Stimulated activated CD8-positive, alpha-beta memory T cell treated with anti-CD3 and anti-CD28 coated beads, Interleukin-4, amount 100 ng/mL, for 4 hours (primary cell): ENCODE measurements at places on chromosomes 12 and 14.

DNA sequence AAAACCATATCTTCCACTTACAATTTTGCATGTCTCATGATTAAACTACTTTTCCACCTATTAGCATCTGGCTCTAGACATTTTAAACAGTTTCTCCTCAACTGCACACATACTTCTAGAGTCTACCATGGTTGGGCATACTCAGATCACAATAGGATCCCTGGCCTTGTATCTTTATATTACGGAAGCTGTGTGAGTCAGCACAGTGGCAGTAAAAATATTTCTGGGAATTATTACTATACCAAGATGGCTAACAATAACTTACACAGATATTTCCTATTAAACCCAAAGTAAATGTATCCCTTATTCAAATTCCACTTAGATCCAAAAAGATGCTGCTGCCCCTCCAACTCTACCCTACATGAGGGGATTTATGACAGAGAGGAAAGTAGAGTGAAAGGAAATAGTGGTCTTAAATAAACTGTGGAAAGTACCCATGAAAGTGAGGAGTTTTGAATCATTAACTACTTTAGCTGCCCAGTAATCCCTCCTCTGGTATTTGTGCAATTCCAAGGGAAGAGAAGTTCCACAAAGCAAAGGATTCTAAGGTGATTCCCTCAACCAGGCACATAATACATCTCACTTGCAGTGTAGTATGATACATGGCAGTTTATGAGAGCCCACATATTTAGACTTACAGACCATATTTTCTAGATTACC is 14.0 kb upstream of the CPSF6 start:
- DNase-seq, result no peak

- no peak for DNase-seq
Observed at GRCh38 chr12:91743280-91743679, 402.4 kb downstream of the BTG1 start.

- DNase-seq, result peak; percentile 59
Observed at GRCh38 chr12:8108808-8109398, 14.5 kb upstream of the CLEC4A start.

DNA sequence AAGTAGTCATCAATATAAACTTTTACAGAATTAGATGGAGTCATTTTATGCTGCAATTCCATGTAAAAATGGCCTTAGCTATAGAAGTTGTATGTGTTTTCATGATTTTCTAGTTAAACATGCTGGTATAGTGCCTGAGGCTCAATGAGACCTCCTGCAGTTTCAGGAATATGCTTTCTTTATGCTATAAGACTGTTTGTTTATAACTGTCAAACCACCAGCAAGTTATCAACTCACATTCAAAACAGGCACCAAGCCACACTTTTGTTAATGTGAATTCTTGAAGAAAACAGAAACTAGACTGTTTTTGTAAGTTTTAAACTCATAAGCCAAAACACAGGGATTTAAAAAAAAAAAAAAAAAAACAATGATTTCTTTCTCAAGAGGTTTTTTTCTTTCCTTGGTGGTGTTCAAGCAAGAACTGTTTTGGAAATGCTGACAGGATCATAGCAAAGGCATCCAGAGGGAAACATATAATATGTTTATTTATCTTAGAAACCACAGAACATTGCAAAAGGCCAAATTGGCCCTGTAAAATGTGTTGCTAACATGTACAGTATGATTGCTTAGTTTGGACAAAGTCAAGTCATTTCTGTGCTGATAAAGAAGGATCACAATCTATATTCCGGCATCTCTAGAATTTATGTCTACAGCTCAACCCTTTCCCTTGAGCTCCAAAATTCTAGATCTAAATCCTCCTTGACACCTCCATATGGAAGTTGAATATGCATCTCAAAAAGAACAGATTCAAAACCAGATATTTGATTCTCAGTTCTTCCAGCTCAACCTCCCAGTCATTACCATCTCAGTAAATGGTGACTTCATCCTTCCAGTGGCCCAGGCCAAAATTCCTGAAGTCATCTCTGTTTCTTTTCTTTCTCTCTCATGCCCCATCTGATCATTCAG is 29.0 kb upstream of the LUM start:
- no peak for DNase-seq

- DNase-seq, result no peak
Observed at GRCh38 chr14:80239631-80240030, 28.3 kb upstream of the DIO2 start.

DNA sequence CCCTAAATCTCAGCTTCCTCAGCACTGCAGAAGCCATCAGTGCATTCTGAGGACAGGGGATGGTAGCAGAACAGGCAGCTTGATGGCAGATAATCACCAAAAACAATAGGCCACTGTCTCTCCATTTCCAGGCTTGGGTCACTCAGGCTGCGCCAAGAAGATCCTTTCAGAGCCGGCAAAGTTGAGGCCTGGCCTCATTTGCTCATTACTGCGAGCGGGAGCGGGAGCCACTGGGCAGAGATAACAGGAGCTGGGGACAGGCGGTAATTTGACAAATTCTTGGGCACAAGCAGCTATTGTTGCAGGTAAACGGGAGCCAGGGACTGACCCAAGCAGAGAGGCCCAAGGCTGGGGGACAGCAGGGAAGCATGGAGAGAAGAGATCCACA is 2.1 kb downstream of the MSI1 start:
- DNase-seq, result no peak

DNA sequence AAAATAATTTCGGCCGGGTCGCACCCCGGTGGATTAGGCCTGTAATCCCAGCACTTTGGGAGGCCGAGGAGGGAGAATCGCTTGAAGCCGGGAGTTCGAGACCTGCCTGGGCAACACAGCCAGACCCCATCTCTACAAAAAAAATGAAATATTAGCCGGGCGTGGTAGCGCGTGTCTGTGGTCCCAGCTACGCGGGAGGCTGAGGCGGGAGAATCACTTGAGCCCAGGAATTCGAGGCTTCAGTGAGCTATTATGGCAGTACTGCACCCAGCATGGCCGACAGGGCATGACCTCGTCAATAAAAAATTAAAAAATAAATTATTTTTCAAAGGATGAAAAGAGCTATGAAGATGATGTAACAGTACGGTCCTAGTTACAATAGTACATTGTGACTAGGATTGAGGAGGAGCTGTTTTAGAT is 523 bp downstream of the GTF2H3 start:
- DNase-seq, result no peak

- no peak for DNase-seq
Observed at GRCh38 chr12:51994959-51995358, 11.8 kb upstream of the TAMALIN start.

- DNase-seq, result no peak
Observed at GRCh38 chr12:49818241-49818895, 9.8 kb downstream of the NCKAP5L start.

DNA sequence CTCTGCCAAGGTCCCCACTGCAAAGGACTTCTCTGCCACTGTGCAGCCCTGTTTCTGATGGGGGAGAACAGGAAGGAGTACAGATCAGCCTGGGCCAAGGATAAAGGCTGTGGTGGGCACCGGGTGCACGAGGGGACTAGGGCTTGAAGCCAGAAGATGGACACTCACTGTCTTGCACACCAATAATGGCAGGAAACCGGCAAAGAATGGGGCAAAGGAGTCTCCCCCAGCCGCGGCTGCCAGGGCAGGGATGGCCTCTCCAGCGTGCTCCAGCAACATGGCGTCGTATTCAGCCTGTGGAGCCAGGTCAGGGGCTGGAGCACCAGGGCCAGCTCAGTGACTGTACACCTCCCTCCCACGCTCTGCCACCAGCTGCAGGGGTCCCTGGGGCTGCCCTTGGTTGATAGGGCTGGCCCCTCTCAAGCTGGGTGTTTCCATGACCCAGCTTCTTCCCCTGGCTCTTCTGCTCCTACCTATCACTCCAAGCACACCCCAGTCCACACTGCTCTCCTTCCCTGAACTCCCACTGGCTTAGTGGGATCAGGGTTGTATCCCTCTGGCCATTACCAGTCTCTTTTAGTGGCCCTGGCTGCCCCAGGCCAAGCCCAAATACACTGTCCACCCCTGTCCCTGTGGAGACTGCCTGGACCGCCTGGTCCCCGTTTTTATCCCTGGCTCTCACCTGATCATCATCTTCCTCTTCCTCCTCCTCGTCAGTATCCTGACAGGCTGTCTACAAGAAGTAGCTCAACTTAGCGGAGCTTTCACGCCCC is 6.3 kb downstream of the IPO4 start:
- DNase-seq, result no peak

- DNase-seq, result no peak
Observed at GRCh38 chr12:70756791-70757190, 119.6 kb upstream of the PTPRB start.

DNA sequence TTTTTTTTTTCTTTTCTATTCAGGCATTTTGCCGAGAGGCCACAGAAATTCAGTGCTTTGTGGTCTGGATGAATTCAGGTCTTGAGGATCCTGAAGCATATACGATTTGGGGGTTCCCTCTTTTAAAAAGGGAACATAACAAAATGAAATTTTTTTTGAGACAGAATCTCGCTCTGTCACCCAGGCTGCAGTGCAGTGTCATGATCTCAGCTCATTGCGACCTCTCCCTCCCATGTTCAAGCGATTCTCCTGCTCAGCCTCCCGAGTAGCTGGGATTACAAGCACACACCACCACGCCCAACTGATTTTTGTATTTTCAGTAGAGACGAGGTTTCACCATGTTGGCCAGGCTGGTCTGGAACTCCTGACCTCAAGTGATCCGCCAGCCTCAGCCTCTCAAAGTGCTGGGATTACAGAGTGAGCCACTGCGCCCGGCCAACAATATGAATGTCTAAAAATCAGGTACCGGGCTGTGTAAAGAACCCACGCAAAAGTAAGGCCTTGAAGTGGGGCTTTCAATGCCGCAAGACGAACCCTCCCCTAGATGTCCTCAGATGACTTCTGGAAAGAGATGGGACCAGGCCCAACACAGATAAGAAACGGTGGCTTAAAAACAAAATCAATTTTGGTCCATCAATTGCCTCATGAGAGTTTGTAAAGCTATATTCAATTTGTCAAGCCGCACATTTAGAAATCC is 30.0 kb downstream of the TESC start:
- no peak for DNase-seq

- DNase-seq, result no peak
Observed at GRCh38 chr14:91331721-91332120, 85.9 kb downstream of the CCDC88C start.

GRCh38 chr14:41606532-41607303 is at the start of gene LRFN5:
TSS of gene LRFN5 (plus strand) at chr14:41606876.
- DNase-seq, result no peak

GRCh38 chr12:42933461-42934081 is 344.0 kb upstream of the PRICKLE1 start:
- no peak for DNase-seq

- no peak for DNase-seq
Observed at GRCh38 chr14:76918256-76918781, 92.1 kb downstream of the LRRC74A start.

DNA sequence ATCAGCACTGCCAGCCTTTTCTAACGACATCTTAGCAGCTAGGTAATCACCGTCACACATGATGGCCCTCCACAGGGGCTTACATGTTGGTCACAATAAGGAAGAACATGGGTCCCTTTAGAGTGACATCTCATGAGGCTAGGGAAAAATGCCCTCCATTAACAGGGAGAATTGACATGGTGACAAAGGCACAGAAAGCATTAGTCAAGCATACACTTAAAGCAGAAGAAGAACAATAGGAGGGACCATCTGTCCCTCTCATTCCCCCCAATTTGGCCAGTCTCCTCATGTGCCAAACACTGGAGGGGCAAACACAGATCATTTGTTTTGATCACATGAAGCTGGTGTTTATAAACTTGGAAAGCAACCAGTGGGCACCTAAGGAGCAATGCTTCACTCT is 78.0 kb downstream of the GRIP1 start:
- no peak for DNase-seq

DNA sequence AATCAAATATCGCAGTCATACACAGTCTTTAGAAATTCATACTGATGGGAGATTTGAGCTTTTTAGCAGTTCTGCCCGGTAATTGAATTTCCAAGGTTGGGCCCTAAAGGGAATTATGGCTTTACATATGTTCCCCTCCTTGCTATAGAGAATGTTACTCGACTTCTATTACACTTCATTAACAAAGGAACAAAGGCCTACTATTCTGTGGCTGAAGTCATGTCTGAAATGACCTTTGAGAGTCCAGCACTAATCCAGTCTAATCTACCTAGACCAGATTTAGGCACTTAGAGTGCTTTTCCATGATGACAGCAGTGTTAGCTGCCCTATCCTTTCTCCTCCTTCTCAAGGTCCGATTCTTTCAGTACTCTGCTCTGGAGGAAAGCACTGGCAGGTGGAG is 305.3 kb downstream of the MED13L start:
- DNase-seq, result no peak

DNA sequence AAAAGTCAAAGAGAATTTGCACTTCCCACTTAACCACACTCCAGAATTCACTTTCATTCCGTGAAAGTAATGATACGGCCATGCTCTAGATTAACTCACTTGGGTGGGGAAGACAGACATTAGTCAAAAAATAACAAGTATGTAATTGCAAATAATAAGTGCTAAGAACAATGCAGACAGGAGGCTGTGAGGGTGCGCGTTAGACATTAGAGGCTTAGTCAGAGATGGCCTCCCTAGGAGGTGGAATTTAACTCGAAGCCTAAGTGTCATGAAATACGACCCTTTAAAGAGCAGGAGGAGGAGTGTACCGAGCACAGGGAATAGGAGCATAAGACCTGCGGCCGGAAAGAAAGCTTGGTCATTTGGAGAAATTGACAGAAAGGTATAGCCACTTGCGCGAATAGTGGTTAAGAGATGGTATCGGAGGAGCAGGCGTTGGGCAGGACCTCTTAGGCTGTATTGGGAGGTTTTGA is 628 bp downstream of the SNRPF start:
- DNase-seq, result no peak

DNA sequence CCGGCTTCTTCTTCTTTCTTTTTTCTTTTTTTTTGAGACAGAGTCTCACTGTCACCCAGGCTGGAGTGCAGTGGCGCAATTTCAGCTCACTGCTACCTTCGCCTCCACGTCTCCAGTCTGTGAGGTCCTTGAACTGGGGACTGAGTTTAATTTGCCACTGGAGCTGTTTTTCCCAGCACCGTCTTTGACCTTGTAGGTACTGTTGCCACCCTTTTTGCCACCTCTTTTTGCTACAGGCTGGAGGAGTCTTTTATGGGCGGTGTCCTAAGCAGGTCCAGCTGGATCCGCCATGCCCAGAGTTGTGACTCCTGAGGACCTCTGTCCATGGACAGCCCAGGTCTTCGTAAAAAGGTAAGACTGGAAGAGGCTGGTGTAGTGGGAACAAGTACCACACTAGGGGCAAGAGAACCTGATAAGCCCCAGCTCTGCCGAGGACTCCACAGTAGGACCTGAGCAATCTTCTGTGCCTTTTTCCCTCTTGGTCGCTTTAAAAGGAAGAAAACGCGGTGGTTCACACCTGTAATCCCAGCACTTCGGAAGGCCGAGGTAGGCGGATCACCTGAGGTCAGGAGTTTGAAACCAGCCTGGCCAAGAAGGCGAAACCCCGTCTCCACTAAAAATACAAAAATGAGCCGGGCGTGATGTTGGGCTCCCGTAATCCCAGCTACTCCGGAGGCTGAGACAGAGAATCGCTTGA is 946 bp downstream of the RNU4-2 start:
- no peak for DNase-seq

GRCh38 chr14:92980866-92981265 is 57.9 kb downstream of the CHGA start:
- DNase-seq, result no peak

- DNase-seq, result no peak
Observed at GRCh38 chr12:19749906-19750574, 310.7 kb downstream of the AEBP2 start.

GRCh38 chr12:53510181-53510812 is 3.0 kb upstream of the NPFF start:
- no peak for DNase-seq

- DNase-seq, result no peak
Observed at GRCh38 chr12:32402946-32403345, 3.6 kb downstream of the FGD4 start.
